Esophagus mucosa (tissue), 1 donor: ENCODE measurements at places on chromosomes 7 and 10. TPM values are rescaled to one million over a fixed set of nuclear protein-coding genes. Genes with fewer than 3 reads are reported as not detected.

RSPH10B2 gene
- 0.28 TPM for total RNA-seq

ZNF365 gene
- total RNA-seq, result 5.2 TPM

FXYD4 gene
- not detected for total RNA-seq

GARIN1A gene
- 0.84 TPM for total RNA-seq

MYOZ1 gene
- 0.44 TPM for total RNA-seq

GSTO2 gene
- total RNA-seq, result 25.1 TPM

CTAGE6 gene
- 0.16 TPM for total RNA-seq

EPO gene
- total RNA-seq, result not detected

FAM25A gene
- 29.4 TPM for total RNA-seq

SORCS1 gene
- 0.12 TPM for total RNA-seq

PTPN12 gene
- 54.9 TPM for total RNA-seq

UPK3BL2 gene
- total RNA-seq, result 88.8 TPM
